Vagina (tissue), 2 donors: ENCODE measurements at places on chromosomes 4 and X. TPM values are rescaled to one million over a fixed set of nuclear protein-coding genes. Genes with fewer than 3 reads are reported as not detected.

Gene ABLIM2
- total RNA-seq, result 15.5 TPM

DNA sequence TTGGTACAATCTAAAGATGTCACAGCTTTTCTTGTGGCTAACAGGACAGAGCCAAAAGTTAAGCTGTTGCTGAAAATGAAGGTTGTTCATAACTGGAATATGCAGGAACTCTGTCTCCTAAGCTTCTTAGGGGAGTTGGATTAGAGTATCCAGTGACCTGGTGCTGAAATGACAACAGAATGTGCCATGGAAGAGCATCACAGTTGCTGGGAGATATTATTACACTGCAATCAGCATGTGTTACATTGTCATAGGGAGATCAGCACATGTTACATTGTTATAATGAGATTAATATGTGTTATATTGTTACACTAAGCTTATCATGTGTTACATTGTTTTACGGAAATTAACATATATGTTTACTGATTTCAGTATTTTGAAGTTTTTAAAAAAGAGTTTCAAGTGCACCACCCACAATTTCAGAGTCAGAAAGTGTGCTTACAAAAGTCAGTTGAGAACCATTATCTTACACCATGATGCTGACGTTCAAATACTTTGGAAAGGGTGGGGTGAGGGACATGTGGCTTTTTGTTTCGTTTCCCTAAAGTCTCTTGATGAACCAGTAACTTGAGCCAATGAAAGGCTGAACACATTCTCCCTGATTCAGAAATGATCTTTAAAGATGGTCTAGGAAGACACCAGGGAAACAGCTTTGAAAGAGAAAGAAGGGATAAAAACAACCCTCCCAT lies 113.4 kb downstream of the DRD5 start:
- DNase-seq, result no peak

DNA sequence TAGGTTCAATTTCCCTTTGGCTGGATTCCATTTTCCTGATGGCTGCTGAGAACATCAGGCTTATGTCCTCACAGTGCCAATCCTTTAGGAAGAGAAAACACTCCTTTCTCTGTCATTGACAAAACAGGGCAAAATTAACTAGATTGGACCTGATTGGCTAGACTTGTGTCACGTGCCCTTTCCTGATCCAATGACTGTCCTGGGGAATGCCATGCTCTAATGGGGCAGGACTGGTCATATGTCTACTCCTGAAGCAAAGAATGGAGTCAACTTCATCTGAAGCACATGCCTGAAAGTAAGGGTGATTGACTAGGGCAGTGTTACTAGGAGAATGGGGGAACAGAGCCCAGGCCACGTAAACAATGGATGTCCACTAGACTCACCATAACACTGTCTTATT lies 220.4 kb downstream of the KDR start:
- DNase-seq, result no peak

- no peak for DNase-seq
Measured at GRCh38 chr4:154822775-154823174, 41.7 kb downstream of the RBM46 start.

GRCh38 chr4:125313989-125314667 lies 627 bp upstream of the FAT4 start:
- DNase-seq, result no peak

Gene DDX53
- not detected for total RNA-seq

Gene PDK3
- total RNA-seq, result 23.3 TPM

Gene RHOXF1
- total RNA-seq, result not detected

DNA sequence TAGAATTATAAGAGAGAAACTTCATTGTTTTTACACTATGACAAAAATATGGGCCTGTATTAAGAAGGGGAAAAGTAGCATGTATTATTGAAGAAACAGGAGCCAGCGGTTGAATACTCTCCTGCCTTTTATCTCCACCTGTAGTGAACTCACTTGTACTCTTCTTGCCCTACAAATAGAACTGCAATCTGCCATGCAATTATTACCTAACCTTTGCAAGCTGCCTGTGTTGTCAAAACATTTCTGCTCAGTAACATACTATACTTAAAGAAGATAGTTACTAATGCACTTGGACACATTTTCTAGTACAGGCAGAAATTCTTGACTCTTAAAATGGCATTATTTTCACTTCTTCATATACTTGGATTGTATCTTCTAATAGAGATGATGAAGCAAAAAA lies 818.4 kb upstream of the GRID2 start:
- DNase-seq, result no peak

DNA sequence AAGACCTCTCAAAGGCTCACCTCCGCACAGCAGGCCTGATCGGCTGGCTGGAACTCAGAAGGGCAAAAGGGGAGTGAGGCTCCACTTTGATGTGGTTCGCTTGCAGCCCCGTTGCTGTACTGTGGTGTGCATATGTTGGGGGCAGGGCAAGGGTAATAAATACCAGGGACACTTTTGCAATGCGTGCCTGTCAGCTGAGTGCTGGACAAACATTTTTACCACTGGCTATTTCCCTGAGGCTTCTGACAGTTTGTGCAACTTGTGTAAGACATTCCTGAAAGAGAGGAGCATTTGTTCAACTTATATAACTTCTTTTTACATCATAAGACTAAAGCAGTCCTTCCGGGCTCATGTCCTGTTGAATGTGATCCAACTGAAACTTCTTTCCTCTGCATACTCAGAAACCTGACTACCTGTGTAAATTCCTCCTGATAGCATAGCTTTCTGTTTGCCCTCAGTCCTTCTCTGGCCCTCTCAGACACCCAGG lies 82.3 kb downstream of the SPRY1 start:
- no peak for DNase-seq

DNA sequence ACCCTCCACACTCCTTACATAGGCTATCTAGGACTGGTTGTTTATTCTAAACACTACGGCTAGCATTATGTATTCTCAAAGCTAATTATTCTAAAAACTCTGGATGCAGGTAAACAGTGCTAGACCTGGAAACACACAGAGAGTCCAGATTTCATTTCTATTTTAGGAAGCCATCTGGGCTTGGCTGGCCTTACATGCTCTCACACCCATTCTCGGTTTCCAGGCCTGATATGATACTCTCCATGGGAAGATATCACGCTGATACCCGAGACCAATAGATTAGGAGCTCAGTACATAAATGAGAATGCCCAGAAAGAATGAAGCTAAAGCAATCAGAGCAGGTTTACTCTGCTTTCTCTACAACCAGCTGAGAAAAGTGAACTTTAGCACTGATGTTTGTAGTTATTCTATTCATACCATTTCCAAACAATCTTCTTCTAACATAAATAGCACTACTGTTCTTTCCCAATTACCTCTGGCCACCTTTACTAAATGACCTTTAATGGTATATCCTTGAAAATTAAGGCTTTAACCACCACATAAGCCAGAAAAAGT lies 973.3 kb downstream of the PCDH18 start:
- no peak for DNase-seq

Gene CYTL1
- 2.0 TPM for total RNA-seq

Gene PLS3
- total RNA-seq, result 382 TPM

Gene ZFX
- 62.4 TPM for total RNA-seq

DNA sequence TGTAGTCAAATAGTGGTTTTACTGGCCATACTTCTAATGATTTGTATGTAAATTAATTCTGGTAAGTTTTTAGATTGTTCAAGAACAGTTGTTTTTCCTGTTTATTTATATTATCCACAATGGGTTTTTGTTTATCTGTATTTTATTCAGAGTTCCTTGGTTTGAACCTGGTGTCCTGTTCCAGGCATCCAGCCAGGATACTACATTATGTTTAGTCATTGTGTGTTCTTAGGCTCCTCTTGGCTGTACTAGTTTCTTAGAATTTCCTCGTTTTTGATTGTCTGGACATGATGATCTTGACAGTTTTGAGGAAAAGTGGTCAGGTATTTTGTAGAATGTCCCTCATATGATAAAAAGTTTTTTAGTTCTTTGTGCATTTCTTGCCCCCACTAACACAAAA lies 7.8 kb downstream of the TIGD2 start:
- no peak for DNase-seq

- DNase-seq, result no peak
Measured at GRCh38 chr4:157389741-157390140, 169.2 kb downstream of the GRIA2 start.

DNA sequence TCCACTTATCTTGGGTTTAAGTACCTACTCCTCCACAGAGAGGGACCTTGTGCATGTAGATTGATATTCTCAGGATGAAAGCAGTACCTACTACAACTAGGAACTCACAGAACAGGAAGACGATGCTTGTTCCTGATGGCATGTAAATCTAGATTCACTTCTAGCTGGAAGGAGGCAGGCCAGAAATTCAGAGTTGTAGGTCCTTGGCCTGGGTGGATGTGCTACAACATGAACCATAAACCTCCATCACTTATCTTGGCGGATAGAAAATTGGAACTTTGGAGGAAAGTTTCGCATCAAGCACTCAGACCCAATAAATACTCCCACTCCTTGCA lies 9.3 kb upstream of the SMIM20 start:
- DNase-seq, result no peak

Gene OTUD6A
- not detected for total RNA-seq

DNA sequence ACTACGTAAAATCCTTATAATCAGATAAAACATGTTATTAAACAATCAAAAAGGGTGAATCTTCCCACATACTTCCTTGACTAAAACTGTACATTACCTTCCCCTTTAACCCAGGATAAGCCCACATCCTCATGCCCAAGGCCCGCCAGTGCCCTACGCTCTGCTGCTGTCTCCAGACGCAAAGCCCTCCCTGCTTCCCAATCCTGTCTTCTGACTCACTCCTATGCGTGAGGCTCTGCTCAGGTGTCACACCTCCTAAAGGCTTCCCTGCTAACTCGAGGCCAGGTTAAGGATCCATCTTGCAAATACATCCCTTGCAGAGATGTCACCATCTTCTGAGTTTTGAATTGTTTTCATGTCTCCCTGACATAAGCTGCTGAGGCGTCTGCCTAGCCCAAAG lies 61.6 kb downstream of the STX18 start:
- DNase-seq, result no peak

Gene UCP1
- not detected for total RNA-seq

GRCh38 chrX:152601848-152602616 lies 35.7 kb upstream of the GABRQ start:
- DNase-seq, result no peak

Gene CXCL8
- total RNA-seq, result 0.49 TPM

DNA sequence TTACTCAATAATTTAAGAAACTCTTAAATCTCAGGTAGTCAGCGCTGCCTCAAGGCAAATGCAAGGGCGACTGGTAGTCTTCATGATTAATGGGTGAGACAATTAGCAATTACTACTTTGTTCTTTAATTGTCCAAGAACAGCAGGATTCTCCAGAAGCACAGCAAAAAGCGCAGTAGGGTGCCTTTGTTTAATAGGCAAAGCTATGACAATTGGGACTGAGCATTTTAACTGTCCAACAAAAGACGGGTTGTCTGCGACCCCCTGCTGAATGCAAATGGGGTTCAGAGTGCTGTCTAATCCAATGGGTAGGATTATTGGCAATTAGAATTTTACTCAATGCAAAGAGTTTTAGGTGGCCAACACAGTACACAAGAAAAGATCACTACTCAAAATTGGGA lies 286.1 kb downstream of the CHIC1 start:
- no peak for DNase-seq

Gene SULT1E1
- total RNA-seq, result 114 TPM

GRCh38 chr4:155592938-155593297 lies 73.7 kb upstream of the GUCY1A1 start:
- DNase-seq, result no peak

Gene RAB9B
- 0.98 TPM for total RNA-seq

Gene STOX2
- total RNA-seq, result 11.5 TPM

Gene SLC10A6
- total RNA-seq, result 28.2 TPM

Gene KCTD8
- not detected for total RNA-seq

GRCh38 chr4:4914059-4914820 lies 54.8 kb downstream of the MSX1 start:
- DNase-seq, result peak; percentile 76

- no peak for DNase-seq
Measured at GRCh38 chr4:105551965-105552746, at the start of gene ARHGEF38. ARHGEF38 (plus strand) TSS chr4:105552620; CDS start chr4:105552766, 146 bp downstream.

Gene CENPVL1
- total RNA-seq, result not detected

DNA sequence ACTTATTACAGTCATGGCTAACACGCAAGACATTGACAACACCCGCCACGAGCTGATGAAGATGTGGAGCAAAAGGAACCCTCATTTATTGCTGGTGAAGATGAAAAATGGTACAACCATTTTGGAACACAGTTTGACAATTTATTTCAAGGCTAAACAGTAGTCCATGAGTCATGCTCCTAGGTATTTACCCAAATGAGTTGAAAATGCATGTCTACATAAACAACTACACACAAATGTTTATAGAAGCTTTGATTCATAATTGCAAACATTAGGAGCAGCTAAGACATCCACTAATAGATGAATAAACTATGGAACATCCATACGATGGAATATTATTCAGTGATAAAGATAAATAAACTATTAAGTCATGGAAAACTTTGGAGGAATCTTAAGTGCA lies 580.1 kb downstream of the RAPGEF2 start:
- DNase-seq, result no peak

DNA sequence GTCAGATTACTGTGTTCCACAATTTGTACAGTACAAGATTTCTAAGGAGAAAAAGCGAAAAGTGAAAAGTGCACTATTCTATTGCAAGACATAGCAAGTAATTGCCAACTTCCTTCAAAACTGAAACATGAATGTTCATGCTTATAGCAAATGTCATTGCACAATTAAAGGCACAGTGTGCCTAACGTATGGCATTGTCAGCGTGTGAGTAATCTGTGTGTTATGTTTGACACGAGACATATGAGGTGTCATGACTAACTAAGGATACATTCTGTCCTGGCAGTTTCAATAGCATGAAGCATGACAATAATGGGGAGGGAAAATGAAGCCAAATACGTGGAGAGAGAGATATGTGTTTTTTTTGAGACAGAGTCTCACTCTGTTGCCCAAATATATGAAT lies 33.6 kb upstream of the TBC1D9 start:
- no peak for DNase-seq

DNA sequence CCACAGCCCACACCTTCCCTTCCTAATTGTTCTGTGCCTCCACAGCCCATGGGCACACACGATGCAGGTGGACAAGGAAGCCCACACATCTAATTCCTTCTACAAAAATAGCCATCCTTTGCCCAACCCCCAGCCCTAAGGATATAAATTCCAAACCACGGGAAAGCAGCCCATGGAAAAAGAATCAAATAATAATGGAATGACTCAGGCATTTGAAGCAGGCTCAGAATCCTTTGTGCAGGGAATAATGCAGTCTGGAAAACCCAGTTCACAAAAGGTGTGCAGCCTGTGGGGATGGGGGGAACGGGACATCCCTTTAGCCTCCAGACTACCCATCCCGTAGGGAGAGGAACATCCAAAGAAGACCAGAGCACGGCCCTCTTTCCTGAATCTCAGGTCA lies 342.3 kb upstream of the GALNT7 start:
- no peak for DNase-seq

Gene NEIL3
- total RNA-seq, result 0.98 TPM

Gene TEX13C
- not detected for total RNA-seq

Gene SMR3B
- total RNA-seq, result not detected
